ENCODE measurements at places on chromosomes 3 and 15. TPM values are rescaled to one million over a fixed set of nuclear protein-coding genes. Genes with fewer than 3 reads are reported as not detected.

The PROK2 gene
- total RNA-seq, result 14.1 TPM

The CAPN3 gene
- 6.5 TPM for total RNA-seq

The IQCF5 gene
- not detected for total RNA-seq

- H3K4me3 ChIP-seq, result no peak overlapping the region
- H3K4me1 ChIP-seq, result no peaks in the 10 kb centered on the region
- H3K36me3 ChIP-seq, result no peaks in the 10 kb centered on the region
- DNase-seq, result no peak
- H3K27me3 ChIP-seq, result no peaks in the 10 kb centered on the region
Observed at GRCh38 chr3:182092662-182093262, 381.0 kb downstream of the SOX2 start.

DNA sequence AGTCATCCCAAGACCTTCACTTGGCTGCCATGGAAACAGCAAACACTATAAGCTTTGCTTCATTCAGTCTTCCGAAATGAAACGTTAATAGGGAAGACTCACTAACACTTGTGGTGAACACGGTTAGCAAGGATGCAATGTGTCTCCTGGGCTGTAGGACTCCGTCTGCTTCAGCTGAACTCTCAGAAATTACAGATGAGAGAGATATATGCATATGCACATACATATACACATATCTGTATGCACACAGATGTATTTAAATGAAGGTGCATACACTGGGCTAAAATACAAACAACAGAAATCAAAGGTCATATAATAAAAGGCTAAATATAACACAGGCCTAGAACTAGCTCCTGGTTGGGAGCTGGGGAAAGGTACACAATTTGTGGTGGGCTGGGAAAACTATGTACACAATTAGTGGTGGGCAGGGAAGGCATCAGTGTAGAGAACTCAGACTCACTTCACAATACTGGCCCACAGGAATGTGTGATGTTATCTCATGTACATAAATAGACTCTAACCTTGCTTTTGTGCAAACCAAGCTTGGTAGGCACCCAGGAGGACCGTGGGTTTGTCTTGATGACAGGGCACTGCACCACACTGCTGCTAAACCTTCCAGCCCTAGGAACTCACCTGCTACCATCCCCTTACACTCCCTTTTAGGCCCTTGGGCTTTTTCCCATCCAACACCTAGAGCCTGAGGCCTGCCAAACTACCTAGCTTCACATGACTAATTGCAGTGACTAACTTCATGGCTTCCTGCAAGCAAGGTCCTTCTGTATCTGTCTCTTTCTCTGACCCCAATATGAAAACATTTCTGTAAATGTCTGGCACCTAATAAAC, 873.1 kb downstream of the NSUN3 start:
- no peak for DNase-seq
- H3K4me3 ChIP-seq, result no peak overlapping the region
- no peaks in the 10 kb centered on the region for H3K36me3 ChIP-seq
- no peaks in the 10 kb centered on the region for H3K27me3 ChIP-seq
- H3K4me1 ChIP-seq, result no peaks in the 10 kb centered on the region
- no peak overlapping the region for H3K27ac ChIP-seq

All from naive thymus-derived CD4-positive, alpha-beta T cell (primary cell).